ENCODE measurements at places on chromosomes 5 and 9. TPM values are rescaled to one million over a fixed set of nuclear protein-coding genes. Genes with fewer than 3 reads are reported as not detected.

Gene NRG2
- total RNA-seq: 1.9 TPM

Gene FOXD4L3
- 0.08 TPM for total RNA-seq

Gene PTGR1
- total RNA-seq: 400 TPM

Gene LMX1B
- total RNA-seq: 1.6 TPM

Gene SLC31A1
- 17.9 TPM for total RNA-seq

Gene CDX1
- total RNA-seq: not detected

Gene MCC
- total RNA-seq: 0.22 TPM

Gene ZDHHC11
- 14.6 TPM for total RNA-seq

Gene CHSY3
- total RNA-seq: 0.13 TPM

Gene AK8
- total RNA-seq: 0.90 TPM

Gene CDH9
- total RNA-seq: not detected

Gene C1QTNF2
- total RNA-seq: not detected

Gene ROPN1L
- 2.0 TPM for total RNA-seq

Gene SLC46A2
- total RNA-seq: not detected

Gene ARL14EPL
- 0.19 TPM for total RNA-seq

Gene FAM153A
- total RNA-seq: not detected

Gene DMRT1
- total RNA-seq: not detected

Gene PCDHB12
- not detected for total RNA-seq

Gene G3BP1
- 156 TPM for total RNA-seq

Gene ENG
- 0.37 TPM for total RNA-seq

Gene FBP2
- not detected for total RNA-seq

Gene GFRA3
- total RNA-seq: not detected

Gene HSD17B3
- 0.17 TPM for total RNA-seq

Gene MZB1
- total RNA-seq: not detected

Gene RASEF
- 9.6 TPM for total RNA-seq

Gene SV2C
- total RNA-seq: not detected
